ENCODE measurements at places on chromosomes 6 and 20. TPM values are rescaled to one million over a fixed set of nuclear protein-coding genes. Genes with fewer than 3 reads are reported as not detected.

GRCh38 chr20:2814076-2814475 is 711 bp upstream of the C20orf141 start:
- DNase-seq: no peak

The AVP gene
- not detected for total RNA-seq

- no peak for DNase-seq
Measured at GRCh38 chr6:21186479-21187055, 407.0 kb upstream of the SOX4 start.

The PRSS35 gene
- 0.13 TPM for total RNA-seq

DNA sequence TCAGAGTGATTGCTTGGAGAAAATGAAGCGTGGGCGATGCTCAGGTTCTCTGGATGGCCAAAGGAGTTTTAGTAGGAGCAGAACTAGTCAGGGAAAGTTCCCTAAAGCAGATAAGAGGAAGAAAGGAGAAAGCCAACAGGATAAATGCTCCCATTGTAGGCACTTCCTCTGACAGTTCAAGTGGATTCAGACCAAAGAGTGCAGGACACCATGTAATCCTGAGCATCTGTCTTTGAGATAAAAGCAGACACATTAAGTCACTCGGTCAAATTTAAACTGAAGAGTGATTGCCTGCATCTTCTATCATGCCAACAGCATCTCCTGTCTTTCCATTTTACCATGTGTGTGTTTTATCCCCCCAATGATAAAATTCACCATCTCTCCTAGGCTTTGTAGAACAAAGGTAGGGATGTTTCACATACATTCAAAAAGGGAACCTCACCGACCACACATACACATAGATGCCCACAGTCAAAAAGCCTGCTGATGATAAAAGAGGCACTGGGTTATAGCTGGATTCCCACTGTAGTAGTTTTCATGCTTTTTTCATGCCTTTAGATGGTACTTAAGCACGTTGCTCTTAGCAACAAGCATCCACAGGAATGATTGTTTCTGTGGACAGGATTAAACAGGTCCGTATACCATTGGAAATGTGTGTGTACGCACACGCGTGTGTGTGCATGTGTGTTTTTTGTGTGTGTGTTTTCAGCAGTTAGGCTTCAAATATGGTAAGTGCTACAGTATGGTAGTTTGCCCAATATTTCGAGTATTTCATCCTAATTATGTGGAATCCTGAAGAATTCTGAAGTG is 7.0 kb downstream of the GRIK2 start:
- no peak for DNase-seq

The HLA-DQB2 gene
- total RNA-seq: 63.8 TPM

GRCh38 chr20:22720206-22720605 is 135.8 kb upstream of the FOXA2 start:
- DNase-seq: no peak

The SYNE1 gene
- 111 TPM for total RNA-seq

The ARHGAP40 gene
- 27.0 TPM for total RNA-seq

DNA sequence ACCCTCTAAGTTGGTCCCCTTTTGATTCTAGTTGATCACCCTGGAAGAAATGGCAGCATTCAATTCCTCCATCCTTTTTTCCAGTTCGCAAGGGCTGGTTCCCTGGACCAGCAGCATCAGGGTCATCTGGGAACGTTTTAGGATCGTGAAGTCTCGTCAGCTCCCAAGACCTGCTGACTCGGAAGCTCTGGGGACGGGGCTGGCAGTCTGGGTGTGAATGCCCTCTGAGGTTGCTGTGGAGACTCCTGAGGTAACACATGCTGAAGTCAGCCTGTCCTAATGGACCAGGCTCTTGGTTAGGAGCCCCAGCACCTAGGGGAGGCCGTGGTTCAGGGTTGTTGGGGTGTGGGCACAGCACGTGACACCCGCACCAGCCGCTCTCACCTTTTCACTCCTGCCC is 164.1 kb downstream of the SYNDIG1 start:
- no peak for DNase-seq

DNA sequence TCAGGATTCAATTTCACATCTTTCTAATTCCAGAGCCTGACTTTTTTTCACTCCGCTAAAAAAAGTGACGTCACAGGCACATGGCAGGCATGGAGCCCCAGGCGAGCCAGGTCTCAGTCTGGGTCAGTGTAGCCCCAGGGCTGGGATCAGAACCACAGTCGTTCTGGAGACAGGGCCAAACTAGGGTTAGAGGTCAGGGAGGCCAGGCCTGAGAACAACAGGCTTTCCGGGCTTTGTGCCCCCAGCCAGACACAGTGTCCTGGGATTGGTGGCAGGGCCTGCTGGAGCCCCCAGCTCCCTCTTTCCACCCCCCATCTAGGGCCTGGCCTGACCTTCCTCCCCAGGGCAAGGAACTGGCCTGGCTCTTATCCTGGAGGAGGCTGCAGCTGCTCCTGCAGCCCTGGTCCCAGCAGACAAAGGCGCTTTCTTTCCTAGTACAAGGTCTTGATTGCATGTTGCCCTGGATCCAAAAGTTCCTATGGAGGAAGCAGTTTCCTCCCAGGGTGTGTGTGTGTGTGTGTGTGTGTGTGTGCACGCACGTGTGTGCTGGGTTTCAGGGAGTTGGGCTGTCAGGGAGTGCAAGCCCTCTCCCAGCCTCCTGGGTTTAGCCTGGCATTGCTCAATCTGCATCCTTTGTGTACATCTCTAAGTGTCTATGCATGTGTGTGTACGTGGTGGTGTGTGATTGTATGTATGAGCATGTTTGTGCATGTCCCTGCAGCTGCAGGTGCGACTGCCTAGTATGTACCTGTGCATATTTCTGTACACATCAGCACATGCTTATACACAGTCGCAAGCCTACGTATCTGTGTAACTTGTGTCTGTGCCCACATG is 26.5 kb upstream of the EMILIN3 start:
- DNase-seq: peak; percentile 55

DNA sequence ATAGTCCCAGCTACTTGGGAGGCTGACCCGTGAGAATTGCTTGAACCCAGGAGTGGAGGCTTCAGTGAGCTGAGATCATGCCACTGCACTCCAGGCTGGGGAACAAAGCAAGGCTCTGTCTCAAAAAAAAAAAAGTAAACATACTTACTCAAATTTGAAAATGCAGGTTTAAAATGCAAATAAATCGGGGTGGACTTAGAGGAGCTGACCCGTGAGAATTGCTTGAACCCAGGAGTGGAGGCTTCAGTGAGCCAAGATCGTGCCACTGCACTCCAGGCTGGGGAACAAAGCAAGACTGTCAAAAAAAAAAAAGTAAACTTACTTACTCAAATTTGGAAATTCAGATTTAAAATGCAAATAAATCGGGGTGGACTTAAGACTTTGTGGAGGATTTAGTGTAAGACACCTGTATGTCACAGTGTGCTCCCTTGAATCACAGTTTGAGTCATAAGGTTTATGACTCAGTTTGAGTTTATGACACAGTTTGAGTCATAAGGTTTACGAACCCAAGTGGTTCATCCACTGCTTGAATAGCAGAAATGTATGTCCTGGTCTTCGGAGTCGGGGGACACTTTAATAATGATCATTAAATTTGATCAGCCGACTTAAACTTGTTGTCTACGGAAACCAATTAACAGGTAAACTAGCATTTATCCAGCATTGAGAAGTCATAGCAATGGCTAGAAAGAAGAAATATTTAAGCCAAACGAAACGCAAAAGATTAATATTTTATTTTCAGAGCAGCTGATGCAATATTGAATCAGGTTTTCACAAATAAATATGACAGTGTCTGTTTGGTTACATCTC is 6.8 kb upstream of the MRPS10 start:
- no peak for DNase-seq

DNA sequence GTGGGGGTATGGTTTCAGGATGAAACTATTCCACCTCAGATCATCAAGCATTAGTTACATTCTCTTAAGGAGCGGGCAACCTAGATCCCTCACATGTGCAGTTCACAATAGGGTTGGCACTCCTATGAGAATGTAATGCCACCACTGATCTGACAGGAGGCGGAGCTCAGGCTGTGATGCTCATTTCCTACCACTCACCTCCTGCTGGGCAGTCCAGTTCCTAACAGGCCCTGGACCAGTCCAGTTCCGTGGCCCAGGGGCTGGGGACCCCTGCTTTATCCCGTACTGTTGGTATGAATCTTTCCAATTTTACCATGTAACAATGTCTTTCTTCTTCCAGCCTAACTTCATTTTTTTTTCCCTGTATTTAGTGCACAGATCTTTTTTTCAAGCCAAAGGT is 94.9 kb downstream of the OGFRL1 start:
- DNase-seq: no peak

The DTD1 gene
- 41.8 TPM for total RNA-seq

DNA sequence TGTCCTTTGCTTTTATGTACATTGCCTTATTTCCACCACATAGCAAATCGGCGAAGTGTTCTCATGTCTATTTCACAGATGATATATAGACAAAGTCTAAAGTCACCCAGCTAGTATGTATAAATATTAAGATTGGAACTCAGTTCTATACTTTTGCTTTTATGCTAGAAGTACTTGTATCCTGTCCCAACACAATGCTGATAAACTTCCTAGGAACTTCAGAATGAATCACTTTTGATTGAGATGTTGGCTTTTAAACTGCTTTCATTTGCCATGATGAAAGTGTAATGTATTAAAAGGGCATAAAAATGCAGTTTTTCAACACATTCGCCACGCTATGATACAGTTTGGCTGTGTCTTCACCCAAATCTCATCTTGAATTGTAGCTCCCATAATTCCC is 50.8 kb downstream of the GCLC start:
- no peak for DNase-seq

The TMEM14B gene
- 49.5 TPM for total RNA-seq

The LAMA4 gene
- total RNA-seq: 16.2 TPM

DNA sequence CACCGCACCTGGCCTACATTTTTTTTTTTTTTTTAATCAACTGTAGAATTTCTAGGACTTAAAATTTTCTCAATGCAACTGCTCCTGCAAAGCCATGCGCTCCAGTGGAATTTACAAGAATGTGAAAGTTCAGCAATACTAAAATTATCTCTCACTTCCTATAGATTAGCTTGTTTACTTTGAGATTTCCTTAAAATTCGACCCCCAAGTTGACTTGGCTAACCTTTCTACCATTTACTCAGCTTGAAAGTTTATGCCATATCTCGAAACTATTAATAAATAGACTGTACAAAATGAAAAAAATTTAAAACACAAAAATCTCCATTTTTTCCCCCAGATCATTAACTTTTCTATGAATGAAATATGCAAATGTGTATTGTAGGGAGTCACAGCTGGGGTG is 64.3 kb downstream of the ZBTB2 start:
- DNase-seq: no peak

The PPP1R16B gene
- 1.1 TPM for total RNA-seq

GRCh38 chr20:2103461-2104153 is 2.0 kb downstream of the STK35 start:
- no peak for DNase-seq

The ABCC10 gene
- 14.0 TPM for total RNA-seq

GRCh38 chr6:138372711-138373463 is 4.8 kb upstream of the SMIM28 start:
- DNase-seq: no peak

The GID8 gene
- total RNA-seq: 41.0 TPM

GRCh38 chr6:5351552-5352210 is 90.4 kb downstream of the FARS2 start:
- no peak for DNase-seq

DNA sequence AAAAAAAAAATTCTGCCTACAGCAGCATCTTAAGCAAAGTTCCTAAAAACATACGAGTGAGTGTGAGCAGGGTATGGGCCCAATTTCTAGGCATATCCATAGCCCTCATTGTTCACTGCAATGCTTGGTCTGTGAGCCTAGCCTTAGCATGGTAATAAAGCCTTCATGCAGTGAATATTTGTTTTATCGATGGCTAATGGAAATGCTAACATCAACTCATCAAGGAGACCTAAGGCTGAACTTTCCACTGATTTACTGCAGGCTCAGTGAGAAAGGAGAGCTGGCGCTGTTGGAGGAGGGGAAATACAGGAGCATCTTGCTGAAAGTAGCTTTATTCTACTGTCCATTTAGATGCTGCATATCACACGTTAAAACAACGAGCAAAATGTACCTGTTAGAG is 139.6 kb upstream of the DTNBP1 start:
- DNase-seq: no peak

- DNase-seq: no peak
Measured at GRCh38 chr6:69216127-69216526, 580.7 kb downstream of the LMBRD1 start.

The EPPIN gene
- total RNA-seq: not detected

DNA sequence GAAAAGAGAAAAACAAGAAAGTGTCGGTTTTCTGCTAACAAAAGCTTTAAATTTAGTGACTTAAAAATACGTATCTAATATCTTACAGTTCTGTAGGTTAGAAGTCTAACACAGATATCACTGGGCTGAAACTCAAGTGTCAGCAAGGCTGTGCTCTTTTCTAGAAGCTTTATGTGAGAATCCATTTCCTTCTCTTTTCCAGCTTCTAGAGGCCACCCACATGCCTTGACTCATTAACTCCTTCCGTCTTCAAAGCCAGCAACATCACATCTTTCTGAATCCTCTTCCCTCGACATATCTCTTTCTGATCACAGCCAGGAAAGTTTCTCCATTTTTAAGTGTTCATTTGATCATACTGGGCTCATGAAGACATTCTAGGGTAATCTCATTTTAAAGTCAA is 262.0 kb downstream of the MAFB start:
- DNase-seq: no peak

The UST gene
- total RNA-seq: 18.9 TPM

GRCh38 chr6:87922947-87923330 is 124.7 kb upstream of the SPACA1 start:
- DNase-seq: no peak

GRCh38 chr6:157172231-157172701 is 151.1 kb downstream of the TMEM242 start:
- DNase-seq: no peak

The PNPLA1 gene
- total RNA-seq: 31.3 TPM

GRCh38 chr20:34506480-34506879 is 9.7 kb upstream of the DYNLRB1 start:
- no peak for DNase-seq

DNA sequence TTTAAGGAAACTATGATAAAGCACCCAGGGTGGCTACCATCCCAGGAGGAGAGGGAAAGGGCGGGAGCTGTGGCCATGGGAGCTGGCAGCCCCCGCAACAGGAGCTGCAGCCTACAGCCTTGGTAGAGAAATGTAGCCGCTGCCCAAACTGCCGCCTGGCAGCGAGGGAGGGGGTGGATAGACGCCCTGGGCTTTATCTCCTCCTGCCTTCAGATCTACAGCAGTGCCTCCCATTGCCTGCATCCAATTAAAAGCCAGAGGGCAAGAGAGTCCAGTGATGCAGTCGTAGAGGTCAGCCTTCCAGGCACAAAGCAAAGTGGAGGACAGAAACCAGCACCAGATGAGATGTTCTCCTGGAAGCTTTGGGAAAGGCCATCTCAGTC is 35.0 kb upstream of the ZFAND3 start:
- DNase-seq: no peak

GRCh38 chr20:35539756-35540212 is 2.1 kb upstream of the ERGIC3 start:
- no peak for DNase-seq

The TMC2 gene
- total RNA-seq: 0.06 TPM

- no peak for DNase-seq
Measured at GRCh38 chr6:6368684-6369052, 48.2 kb upstream of the F13A1 start.
